GM23338 (cell line): ENCODE measurements at places on chromosomes 7 and 10. TPM values are rescaled to one million over a fixed set of nuclear protein-coding genes. Genes with fewer than 3 reads are reported as not detected.

OPN1SW gene
- not detected in 2 replicates for total RNA-seq

TIMM23B gene
- 17.3 and 18.9 TPM in 2 replicates for total RNA-seq

FZD1 gene
- total RNA-seq = 1.4 TPM in 2 replicates

ITGB1 gene
- total RNA-seq = 439 and 441 TPM in 2 replicates

MYH16 gene
- total RNA-seq = not detected in 2 replicates

GPR37 gene
- 6.8 and 8.5 TPM in 2 replicates for total RNA-seq

STRIP2 gene
- 7.4 and 10.6 TPM in 2 replicates for total RNA-seq

ANKRD2 gene
- not detected in 2 replicates for total RNA-seq

ADAM22 gene
- 17.6 and 18.7 TPM in 2 replicates for total RNA-seq

CAMK2B gene
- not detected in 2 replicates for total RNA-seq

IRF5 gene
- total RNA-seq = 1.1 and 3.7 TPM in 2 replicates

DNA sequence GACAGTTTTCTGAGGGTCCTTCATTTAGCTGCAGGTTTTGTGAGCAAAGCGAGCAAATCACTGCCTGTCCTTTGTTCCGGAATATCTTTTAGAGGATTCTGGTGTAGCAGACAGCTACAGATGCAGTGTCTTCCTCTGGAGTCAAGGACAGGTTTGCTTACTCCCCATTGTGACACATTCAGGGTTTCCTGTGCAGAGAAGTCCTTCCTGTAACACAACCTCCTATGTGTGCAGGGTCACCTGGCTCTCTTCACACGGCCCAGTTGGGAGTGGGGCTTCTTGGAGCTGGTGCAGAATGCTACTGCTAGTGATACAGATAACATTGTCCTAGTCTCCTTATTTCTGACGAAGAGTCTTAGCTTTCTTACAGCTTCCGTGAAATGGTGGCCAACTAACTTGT is 47.9 kb downstream of the RBM33 start:
- DNase-seq = no peak

DNA sequence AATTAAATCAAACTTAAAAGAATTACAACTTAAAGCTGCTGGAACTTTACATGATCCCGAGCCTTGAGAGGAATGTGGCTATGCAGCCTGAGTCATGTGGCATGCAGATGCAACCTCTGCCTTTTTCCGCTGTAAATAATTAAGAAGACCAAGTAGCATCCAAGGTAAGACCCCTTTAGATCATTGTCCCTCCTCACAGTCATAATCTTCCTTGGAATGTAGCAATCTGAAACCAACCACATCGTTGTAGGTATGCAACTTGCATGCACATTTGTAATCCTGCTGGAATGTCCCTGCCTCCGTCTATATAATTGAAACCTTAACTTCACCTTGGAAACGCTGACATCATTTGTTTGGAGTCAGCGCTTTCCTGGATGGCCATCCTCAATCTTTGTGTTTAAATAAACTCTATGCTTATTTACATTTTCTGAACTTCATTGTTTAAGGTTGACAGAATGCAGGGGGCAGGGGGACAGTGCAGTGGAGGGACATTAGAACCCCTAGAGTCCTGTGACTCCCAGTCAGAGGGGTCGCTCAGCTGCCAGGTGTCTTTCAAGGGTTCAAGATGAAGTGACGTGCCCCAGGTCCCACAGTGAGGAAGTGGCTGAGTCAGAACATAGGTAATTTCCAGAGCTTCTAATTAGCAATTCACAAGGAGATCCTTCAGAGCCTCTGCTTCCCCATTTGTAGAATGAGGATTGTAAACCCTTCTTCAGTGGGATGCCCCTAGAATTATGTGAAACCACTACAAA is 110.7 kb downstream of the RALA start:
- peak; percentile 80 for DNase-seq

GRCh38 chr10:119625570-119626280 is 25.5 kb upstream of the BAG3 start:
- DNase-seq = no peak

DNA sequence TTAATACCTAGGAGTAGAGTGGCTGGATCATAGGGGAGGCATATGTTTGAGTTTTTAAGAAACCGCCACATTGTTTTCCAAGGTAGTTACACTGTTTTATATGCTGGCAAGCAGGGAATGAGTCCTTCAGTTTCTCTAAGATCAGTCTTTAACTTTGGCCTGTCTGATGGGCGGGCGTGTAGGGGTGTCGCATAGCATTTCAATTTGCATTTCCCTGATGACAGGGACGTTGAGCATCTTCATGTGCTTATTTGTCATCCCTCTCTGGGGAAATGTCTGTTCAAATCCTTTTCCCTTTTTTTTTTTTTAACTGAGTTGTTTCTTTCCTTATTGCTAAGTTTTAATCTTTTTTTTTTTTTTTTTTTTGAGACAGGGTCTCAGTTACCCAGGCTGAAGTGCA is 9.8 kb downstream of the MTG1 start:
- DNase-seq = no peak

DNA sequence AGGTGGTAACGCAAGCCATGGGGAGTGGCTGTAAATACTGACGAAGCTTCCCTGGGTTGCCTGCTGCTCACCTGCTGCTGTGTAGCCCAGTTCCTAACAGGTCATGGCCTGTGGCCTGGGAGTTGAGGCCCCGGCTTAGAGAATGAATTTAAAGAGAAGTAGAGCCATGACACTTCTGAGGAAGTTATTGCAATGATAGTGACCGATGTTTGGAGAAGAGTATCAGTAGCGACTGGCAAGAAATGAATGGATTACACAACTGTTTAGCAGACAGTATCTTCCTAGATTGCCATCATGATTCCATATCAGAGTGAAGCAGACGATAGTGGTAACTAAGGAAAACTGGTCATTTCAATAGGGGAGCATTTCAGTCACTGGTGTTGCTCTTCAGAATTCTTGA is 249.6 kb downstream of the PLXDC2 start:
- DNase-seq = no peak

- DNase-seq = no peak
Measured at GRCh38 chr10:35308809-35309208, 27.5 kb upstream of the CCNY start.

- peak; percentile 67 for DNase-seq
Measured at GRCh38 chr10:97498841-97499560, at the start of gene UBTD1. UBTD1 (plus strand) TSS chr10:97498924; CDS start chr10:97499204, 280 bp downstream.

- DNase-seq = no peak
Measured at GRCh38 chr10:131645756-131646155, 255.1 kb upstream of the PPP2R2D start.

DNA sequence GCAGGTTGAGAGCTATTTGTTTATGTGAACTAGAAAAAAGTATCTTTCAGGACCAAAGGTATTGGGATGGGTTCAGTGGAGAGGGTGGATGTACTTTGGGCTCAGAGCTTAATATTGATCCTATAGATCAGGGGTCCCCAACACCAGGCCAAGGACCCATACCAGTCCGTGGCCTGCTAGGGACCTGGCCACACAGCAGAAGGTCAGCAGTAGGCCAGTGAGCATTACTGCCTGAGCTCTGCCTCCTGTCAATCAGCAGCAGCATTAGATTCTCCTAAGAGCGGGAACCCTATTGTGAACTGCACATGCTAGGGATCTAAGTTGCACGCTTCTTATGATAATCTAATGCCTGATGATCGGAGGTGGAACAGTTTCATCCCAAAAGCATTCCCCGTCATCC is 115.8 kb upstream of the WDR11 start:
- no peak for DNase-seq

GRCh38 chr7:410395-410910 is 109.2 kb downstream of the PDGFA start:
- DNase-seq = no peak

DNA sequence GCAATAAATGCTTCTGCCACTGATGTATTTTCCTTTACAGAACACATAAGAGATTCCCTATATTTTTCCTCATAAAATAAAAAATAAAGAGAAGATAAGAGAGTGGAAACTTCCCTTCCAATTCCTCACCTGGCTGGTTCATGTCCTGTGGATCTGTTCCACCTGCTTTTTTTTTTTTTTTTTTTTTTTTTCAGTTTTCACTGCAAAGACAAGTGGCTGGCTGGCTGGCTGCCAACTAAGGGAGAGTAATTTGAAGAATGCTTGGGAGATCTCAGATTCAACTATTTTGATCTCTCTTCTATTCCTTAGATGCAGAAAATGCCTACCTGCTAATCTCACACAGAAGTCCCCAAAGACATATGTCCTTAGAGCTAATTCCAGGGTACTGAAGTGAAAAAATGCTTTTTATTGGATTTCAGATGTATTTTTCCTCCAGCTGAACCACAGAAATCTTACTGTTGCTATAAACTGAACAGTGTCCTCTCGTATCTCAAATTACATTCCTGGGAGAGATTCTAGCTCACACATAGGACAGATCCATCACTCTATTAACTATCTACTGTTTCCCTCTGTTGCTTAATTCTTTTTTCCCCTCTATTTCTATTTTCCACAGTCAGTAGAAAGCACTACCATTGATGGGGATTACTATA is 120.8 kb downstream of the NRCAM start:
- DNase-seq = peak; percentile 11

- DNase-seq = no peak
Measured at GRCh38 chr7:132837529-132837928, 244.4 kb downstream of the CHCHD3 start.

DNA sequence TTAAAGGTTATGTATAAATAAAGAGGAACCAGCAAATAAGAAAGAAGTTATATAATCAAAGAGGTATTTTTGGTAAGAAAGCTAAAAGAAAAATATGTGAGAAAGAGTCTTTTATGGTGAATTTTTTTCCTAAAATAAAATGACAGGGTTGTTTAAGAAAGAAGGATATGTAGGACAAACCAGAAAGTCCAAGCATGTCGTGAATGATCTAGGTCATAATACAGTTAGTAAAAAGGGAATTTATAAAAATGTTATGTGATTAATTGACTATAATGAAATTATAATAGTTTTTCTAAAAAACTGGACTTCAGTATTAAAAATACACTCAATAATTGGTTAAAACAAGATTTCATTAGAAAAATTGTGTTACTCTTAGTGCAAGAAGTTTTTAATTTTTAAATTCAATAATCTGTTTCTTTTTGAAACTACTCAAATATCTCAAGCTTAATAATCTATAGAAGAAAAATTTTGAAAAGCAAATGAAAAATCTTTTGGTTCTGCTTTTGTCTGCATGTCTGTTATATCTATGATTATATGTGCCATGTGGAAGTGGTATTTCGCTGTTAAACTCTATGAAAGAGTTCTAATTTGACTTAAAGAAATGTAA is 23.3 kb downstream of the AVL9 start:
- peak; percentile 94 for DNase-seq

DNA sequence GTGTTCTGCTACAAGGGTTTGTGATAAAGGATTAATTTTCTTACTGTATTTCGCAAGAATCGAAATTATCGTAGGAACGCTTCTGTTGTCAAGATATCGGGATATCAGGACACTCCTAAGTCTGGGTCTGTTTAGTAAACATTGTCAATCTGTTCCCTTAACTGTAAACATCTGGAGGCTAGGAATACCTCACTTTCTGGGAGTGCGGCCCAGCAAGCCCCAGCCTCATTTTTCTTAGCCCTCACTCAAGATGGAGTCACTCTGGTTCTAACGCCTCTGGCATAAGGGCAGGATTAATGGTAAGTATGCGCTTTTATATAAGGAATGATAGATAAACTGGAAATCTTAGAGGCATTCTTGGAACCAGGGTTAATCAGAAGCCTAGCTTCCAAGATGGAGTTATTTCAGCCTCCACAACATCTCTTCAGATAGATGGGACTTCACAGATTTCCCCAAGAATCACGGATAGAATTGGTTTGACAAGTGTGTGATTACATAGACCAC is 30.1 kb upstream of the CCL24 start:
- no peak for DNase-seq

GRCh38 chr10:3467052-3467951 is 294.7 kb upstream of the PITRM1 start:
- peak; percentile 64 for DNase-seq

DNA sequence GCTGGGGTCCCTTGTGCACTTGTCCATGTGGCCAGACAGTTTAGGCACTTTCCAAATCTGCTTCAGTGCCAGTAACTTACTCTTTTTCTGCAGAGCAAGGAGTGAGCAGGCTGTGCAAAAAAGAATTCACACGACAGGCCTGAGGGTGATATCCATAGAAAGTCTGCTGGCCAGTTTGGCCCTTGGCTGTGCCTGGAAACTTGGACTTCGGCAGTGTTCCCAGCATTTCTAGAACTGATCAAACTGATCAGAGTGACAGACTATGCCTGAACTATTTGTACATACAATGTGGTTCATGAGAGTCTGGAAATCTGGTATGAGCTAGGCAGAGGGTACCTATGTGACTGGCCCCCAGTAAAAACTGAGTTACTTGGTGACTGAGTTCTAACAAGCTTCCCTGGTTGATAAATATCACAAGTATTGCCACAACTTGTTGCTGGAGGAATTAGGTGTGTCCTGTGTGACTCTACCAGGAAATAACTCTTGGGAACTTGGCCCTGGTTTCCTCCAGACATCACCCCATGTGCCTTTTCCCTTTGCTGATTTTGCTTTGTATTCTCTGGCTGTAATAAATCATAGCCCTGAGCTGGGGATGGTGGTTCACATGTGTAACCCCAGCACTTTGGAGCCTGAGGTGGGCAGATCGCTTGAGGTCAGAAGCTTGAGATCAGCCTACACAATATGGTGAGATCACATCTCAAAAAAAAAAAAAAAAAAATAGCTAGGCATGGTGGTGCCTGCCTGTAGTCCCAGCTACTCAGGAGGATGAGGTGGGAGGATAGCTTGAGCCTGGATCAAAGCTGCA is 3.3 kb upstream of the DENND10 start:
- DNase-seq = no peak

DNA sequence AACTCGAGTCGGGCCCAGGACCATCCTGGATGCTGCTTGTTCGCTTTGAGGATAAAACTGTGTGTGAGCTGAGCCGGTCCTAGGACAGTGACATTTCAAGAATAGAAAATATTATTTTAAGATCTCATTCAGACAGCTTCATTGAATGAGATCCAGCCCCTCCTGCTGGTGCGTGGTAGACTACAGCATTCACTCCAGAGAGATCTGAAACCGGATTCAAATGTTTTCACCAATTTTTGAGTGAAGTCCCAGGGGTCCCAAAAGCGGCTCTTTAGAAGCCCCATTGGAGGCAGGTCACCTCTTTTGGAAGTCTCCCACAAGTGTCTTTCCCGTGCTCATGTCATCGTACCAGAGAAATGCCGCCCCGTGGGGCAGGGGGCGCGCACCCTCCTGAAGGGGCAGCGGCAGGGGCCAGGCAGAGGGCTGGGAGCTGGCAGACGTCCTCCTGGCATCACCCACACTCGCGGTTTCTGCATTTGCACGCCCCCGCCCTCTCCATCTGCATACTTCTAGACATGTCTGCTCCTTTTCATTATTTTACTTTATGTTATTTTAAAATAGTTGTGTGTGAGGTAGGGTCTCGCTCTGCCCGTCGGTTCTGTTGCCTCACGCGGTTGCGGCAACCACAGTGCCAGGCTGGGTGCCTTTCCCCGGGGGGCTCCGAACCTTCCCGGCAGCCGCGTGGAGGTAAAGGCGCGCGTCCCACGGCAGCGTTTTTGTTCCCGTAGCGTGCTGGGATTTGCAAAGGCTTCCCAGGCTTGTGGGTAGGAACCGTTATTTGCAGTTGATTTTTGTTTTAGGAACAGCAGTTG is 52.3 kb upstream of the DPYSL4 start:
- DNase-seq = no peak

GRCh38 chr10:124176349-124177179 is 83.2 kb upstream of the CHST15 start:
- DNase-seq = no peak

- no peak for DNase-seq
Measured at GRCh38 chr10:77034795-77035194, 602.8 kb downstream of the KCNMA1 start.
